Esophagus squamous epithelium (tissue), 5 donors: ENCODE measurements at places on chromosomes 3 and 15.

- no peak for DNase-seq
These were observed 5.6 kb downstream of the TERC start for GRCh38 chr3:169759256-169759655.

GRCh38 chr15:94259121-94259751 lies 27.9 kb downstream of the MCTP2 start:
- DNase-seq = no peak

DNA sequence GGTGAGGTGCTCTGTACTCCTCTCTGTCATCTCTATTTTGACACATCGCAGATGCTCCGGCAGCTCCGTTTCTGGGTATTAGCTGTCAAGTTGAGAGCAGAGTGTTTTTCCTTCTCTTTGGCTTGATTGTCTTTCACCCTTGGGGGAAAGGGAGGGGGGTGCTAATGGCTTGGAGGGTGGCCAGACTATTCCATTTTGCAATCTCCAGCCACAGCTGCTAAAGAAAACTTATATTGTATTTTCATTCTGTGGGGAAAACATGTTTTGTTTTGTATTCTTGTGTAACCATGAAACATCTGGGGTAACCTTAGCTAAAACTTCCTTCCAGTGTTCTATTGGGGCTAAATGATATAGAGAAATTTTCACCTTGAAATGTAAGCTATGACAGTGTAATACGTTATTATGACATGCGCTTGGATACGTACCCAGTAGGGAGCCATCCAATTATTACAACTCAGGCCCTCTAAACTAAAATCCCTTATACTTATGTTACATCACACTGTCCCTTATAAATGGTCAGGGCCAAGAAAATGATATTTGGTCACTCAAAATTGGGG lies 14.0 kb upstream of the LARP6 start:
- DNase-seq = no peak

DNA sequence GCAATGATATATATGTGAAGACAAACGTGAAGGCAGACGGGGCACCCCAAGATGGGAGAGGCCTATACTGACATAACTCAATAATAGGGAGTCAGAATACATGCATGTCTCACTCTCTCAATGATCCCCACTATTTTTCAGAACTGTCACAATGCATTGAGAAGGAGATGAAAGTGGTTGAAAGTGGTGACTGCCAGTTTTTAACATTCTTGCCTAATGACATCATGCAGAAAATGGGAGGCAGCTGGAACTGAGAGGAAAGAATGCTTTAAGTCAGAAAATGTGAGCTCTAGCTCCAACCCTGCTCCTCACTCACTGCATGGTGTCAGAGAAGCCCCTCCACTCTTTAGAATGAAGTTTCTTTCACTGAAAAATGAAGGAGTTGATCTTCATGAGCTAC lies 55.3 kb upstream of the P2RY1 start:
- DNase-seq = no peak

DNA sequence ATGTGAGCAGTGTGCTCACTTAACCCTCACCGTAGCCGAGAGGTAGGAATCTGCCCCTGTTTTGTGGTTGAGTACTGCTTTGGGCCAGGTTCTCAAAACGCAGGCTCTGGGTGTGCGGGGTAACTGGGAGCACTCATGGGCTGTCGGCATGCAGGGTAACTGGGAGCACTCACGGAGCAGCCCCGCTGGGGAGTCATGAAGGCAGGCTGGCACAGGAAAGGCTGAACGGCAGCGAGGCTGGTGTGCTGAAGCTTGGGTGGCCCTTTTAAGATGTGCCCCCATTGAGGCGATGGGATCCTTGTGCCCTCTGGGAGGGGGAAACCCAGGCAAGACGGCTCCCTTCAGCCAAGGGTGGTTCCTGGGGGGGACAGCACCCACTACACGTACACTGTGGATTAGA lies 44.6 kb upstream of the VPS8 start:
- no peak for DNase-seq

- no peak for DNase-seq
These were observed 55.2 kb upstream of the HEG1 start for GRCh38 chr3:125110876-125111480.

- no peak for DNase-seq
These were observed 61.8 kb upstream of the UTS2B start for GRCh38 chr3:191391861-191392808.

- DNase-seq = no peak
These were observed 76.2 kb downstream of the NFKBIZ start for GRCh38 chr3:101925564-101925963.

DNA sequence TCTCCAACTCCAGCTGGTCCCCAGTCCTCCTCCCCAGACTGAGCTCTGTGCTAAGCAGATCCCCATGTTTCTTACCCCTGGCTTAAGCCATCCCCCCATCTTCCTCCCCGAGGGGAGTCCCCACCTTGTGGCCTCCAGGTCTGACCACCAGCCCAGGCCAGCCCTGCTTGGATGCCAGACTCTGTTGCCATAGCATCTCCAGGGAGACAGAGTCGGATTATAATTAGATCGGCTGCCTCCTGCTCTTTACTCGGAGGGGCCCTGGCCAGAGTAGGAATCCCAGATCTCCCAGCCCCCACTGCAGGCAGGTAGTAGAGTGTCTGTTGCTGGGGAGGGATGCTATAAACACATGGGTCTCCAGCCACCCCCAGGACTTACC lies 2.4 kb downstream of the KLHDC8B start:
- no peak for DNase-seq

- DNase-seq = no peak
These were observed 30.3 kb upstream of the HHATL start for GRCh38 chr3:42732829-42733459.

GRCh38 chr3:158333736-158334135 lies 223.8 kb downstream of the RSRC1 start:
- no peak for DNase-seq

DNA sequence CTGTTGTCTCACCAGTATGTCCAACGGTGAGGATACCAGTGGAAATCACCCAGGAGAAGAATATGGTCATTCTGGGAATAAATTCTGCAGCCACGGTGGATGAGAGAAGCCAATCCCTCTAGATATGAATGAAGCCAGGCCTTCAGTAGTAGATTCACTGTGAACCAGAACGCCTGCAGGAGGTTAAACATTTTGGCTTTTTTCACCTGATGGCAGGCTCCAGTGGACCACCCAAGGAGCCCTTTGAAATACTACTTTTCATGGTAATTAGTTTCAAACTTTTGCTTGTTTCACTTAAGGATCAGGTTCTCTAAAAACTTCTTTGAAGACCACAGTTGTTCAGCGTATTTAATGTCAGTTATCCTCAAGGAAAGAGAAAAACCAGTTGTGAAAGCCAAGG lies 353.4 kb downstream of the RORA start:
- no peak for DNase-seq

- no peak for DNase-seq
These were observed 46.9 kb upstream of the ITGA11 start for GRCh38 chr15:68478853-68479252.

DNA sequence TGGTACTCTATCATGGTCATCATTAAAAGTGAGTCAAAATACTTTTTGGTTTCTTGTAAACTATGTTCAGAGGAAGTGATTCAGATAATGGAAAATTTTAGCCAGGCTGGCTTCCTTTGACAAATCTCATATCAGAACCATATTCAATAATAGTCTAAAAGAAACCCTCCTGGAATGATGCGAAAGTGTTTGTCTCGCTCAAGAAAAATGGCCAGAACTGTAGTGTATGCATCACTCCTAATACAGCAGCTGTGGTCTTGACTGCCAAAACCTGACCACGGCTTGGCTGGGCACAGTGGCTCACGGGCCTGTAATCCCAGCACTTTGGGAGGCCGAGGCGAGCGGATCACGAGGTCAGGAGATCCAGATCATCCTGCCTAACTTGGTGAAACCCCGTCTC lies 35.6 kb upstream of the KCNMB2 start:
- no peak for DNase-seq

DNA sequence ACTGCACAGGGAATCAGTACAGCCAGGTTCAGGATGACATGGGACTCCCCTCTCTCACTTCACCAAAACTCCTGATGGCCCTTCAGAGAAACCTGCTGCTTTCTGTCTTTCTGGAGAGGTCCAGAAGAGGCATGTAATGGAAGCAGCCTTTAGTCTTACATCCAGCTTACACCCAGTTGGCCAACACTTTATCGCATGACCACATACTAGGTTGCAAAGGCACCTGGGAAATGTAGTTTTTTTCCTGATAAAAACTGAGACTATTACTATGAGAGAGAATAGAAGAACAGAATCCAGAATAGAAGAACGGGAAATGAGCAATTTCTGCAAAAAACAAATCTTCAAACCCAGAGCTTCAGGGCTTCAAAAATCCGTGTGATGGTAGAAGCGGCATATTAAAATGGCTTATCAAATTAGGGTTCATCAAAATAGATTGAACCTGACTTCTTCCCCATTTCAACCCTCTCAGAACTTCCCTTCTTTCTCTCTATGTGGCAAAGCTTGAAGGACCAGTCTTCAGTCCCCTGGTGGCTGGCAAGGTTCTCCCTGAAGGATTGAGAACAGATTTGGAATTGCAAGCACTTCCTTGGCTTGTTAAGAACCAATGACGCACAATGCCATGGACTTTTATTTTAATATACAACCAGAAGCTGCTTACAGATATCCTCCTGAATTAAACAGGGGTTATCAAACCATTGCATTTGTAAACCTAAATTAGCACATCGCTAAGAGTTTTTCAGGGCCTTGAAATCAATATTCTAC lies 34.4 kb downstream of the CORO2B start:
- DNase-seq = no peak

GRCh38 chr15:56959318-56959648 lies 40.8 kb downstream of the TCF12 start:
- no peak for DNase-seq

DNA sequence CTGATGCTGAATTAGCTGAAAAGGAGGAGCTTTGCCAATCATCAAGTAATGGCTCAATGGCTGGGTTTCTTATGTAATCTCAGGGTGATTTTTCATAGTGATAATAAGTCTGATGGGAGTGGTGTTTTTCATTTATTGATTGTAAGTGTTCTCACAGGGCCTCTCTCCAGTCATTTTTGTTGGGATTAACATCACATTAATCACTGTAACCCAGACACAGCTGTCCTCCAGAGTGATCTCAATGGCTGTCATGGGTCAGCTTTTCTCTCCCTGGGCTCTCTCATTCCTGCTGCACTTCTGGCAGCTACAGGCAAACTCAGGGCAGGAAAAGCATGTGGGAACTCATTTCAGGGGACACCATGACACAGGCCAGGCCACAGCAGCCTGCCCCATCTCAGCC lies 162.9 kb downstream of the LRTM1 start:
- no peak for DNase-seq

DNA sequence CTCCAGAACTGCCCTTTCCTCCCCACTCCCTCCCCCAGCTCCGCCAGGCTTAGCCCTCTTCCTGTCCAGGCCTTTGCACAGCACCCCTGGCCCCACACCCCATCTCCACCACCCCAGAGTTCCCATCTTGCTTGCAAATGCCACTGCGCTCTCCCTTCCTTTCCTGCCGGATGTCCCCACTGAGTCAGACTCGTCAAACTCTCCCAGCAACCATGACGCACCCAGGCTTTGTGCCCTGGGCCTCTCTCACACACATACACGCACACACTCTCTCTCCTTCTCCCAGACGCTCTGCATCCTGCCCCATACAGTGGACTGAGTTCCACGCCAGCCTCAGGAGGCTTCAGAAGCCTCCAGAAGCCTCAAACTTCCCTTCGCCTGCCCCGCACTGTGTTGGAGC lies 2.8 kb upstream of the CCDC9B start:
- DNase-seq = no peak

DNA sequence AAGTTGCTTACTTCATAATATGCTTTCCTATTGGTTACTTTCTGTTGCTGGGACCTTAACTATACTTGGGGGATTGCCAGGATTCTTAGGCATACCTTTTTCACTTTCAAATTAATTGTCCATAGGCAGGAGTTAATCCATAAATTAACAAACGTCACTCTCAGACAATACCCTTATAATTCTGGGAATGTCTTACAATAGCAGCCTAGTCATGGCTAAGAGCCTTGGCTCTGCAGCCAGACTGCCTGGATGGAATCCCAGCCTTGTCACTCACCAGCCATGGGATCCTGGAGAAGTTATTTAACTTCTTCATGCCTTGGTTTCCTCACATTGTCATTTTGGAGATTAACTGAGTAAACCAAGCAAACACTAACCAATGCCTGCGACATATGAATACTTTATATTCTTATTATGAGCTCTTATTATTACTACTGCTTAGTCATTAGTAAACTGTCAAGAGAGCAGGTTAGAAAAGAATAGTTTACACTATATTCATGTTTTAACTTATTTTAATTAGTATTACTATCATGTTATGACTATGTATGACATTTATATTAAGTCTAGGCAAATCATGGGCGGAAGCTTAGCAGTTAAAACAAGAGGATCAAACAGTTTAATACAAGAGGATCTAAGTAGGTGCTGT lies 29.0 kb downstream of the GYG1 start:
- DNase-seq = no peak

- DNase-seq = no peak
These were observed 34.6 kb upstream of the SPRED1 start for GRCh38 chr15:38217788-38218609.

GRCh38 chr3:21778715-21779114 lies 27.7 kb upstream of the ZNF385D start:
- DNase-seq = no peak

GRCh38 chr15:96702589-96702988 lies 372.1 kb downstream of the NR2F2 start:
- DNase-seq = no peak

DNA sequence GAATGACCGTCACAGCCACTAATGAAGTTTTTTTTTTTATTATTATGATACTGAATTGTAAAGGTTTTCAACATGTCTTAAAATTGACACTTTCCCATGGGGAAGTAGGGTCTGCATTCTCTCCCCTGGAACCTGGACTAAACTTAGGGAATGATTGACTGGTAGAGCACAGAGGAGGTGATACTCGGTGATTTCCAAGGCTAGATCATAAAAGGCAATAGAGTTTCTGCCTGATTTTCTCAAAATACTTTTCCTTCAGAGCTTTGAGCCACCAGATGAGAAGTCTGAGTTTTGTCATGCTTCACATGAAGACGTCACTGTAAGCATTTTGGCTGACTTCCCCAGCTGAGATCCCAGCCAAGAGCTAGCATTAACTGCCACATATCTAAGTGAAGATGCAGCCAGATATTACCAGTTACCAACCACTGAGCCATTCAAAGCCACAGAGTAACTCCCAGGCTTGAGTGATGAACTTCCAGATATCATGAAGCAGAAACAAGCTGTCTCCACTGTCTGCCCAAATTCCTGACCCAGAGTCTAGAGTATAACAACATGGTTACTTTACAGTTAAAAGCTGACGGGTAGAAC lies 105.8 kb downstream of the LSAMP start:
- DNase-seq = no peak

- no peak for DNase-seq
These were observed 80.7 kb downstream of the SMAD6 start for GRCh38 chr15:66782785-66783184.

- no peak for DNase-seq
These were observed 502.9 kb upstream of the THBS1 start for GRCh38 chr15:39078026-39078425.

GRCh38 chr3:72976281-72976741 lies 20.3 kb upstream of the PPP4R2 start:
- DNase-seq = no peak

DNA sequence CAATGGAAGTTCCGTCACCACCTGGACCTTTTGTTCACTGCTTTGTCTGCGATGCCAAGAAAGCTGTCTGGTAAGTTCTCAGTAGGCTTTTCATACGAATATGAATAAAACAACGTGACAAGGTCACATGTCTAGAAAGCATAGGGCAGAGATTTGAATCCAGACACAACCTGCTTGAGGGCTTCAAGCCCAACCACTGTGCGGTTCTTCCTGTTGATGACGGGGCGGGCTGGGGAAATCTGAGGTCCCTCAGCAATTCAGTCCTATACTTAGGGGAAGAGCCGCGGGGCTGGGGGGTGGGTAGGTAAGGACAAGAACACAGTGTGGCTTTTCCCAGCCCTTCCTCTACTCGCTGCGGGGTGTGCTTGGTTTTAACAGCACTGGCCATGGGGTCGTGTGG lies 32.4 kb upstream of the SMAD3 start:
- no peak for DNase-seq
